ENCODE measurements at places on chromosomes 1 and 21.

DNA sequence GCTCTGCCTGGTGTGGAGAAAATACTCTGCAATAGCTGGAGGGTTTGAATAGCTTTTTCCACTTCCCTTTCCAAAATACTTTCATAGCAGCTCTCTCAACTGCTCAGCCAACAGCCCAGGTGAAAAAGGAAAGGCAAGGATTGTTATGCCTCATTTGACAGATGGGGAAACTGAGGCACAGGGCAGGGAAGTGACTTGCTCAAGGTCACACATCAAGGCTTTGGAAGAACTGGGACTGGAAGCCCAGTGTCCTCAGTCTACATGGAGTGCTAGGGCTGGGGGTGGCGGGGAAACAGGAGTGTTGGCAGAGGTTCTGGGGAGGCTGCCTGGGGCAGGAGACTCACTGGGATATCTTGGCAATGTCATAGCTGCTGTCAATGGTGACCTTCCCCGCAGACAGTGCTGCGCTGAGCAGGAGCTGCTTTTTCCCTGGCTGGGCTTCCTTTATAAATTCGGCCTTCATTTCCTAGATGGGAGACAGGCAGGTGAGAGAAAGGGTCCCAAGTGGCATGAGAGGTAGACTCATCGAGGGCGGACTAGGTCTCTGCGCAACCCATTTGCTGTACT lies 4.0 kb downstream of the CHI3L1 start:
- no peak for DNase-seq

DNA sequence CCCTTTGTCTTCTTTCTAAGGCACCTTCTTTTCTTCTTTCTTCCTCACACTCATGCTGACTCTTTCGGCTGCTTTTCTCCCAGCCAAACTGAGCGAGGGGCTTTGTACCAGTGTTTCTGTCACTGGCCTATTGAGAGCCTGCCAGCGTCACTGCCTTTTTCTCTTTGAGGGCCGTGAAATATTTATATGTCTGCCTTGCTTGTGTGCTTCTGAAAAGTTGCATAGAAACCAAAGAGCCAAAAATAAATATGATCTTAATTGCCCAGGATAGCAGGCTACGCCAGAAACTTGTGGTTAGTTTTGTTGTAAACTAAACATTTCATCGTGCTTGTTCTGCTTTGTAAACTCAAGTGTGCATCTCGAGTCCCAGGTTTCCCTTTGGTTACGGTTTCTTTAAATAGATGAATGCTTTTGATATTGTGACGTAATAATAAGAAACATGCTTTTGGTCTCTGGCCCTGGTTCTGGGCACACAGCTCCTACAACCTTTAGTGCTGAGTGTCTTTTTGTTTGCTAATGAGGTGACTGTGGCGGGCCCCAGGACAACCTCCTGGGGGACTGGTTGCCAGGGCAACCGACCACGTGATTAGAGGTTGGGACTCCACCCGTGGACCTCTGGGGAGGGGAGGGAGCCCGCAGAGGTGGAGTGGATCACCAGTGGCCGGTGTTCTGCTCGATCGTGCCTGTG lies 10.8 kb downstream of the SLC37A1 start:
- DNase-seq: no peak

DNA sequence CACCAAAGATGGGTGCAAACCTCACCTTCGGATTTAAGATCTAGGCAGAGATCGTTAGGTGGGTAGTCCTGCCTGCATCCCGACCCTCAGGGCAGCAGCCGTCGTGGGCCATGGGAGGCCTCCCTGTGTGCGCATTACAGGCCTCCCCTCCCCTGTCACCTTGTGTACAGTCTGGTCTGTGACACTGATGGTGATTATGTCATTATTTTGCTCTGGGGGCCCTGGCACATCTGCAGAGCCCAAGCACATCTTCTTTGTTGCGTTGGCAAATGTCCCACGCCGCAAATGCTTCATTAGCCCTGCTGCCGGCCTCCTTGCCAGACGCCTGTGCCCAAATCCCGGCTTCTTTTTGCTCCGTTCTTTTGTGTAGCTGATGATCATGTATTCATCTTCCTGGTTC lies 31.7 kb downstream of the PROX1 start:
- DNase-seq: peak; percentile 5

DNA sequence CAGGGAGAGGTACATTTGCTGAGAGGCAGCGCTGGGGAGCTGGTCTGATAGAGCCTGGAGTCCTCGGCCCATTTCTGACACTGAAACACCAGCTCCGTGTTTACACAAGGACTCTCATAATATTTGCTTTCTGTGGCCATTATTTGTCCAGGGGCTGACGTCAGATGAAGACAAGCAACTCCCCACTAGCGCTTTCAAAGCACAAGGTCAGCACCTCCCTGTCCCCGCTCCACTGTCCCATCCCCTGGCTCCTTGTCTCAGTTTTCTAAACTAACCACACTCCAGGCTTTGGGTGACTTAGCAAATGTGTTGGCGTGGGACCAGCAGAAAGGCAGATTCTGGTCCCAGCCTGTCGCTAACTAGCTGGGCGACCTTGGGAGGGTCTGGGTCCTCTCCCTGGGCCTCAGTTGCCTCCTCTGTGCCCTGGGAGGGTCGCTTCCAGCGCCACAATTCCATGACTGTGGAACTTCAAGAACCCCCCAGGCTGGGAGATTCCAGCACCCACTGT lies 37.4 kb upstream of the ZBTB40 start:
- DNase-seq: no peak

- DNase-seq: no peak
Measured at GRCh38 chr1:245085508-245086095, 69.2 kb upstream of the KIF26B start.

DNA sequence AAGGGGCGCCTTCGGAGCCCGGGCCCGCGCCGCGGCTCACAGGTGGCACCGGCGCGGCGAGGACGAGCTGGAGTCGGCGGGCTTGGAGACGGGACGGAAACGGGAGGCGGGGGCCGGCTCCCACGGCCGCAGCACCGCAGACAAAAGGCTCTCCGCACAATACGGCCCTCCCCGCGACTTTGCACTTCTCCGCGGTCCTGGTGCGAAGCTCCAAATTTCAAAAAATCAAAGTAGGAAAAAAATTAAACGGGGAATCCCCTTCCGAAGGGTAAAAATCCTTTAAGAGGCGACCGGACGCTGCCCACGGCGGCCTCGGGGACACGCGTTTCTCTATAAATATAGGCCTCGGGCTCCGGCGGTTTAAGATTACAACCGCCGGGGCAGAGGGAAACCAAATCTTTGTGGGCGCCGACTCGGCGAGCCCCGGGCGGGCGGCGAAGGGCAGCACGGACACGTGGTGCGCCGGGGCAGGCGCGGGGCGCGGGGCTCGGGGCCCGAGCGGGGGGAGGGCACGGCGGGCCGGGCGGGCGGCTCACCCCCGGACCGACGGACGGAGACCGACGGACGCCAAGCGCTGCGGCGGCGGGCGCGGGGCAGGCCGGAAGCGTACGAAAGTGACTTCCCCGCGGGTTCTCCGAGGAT lies 453 bp downstream of the PABPC4 start:
- DNase-seq: no peak

GRCh38 chr1:87045761-87046304 lies 131.4 kb downstream of the HS2ST1 start:
- no peak for DNase-seq

DNA sequence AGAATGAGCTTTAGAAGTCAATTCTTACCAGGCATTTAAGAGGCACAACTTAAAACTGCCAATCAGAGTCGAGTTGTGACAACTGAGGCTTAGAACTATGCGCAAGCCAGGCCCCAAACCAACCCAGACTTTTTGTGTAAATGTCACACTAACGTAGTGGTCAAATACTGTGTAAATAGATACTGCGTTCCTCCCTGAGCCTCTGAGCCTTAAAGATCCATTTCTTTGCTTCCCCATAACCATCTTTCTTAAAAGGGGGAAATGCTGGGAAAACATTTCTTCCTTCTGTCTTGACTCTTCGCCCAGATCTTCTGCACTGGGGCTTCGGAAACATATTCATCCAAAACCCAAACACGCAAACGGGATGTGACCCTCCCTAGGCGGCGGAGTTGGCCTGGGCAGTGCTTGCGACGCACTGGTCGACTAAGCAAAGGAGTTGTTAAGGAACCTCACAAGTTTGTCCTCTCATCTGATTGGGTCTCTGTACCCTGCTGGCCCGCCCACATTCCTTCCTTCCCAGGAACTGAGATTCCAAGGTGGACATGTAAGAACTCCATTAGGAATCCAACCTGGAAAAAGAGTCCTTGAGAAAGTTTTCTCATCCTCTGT lies 2.6 kb downstream of the ADAMTS5 start:
- no peak for DNase-seq

GRCh38 chr1:52454127-52454526 lies 49.7 kb downstream of the PRPF38A start:
- DNase-seq: no peak

GRCh38 chr1:65541161-65541560 lies 120.7 kb downstream of the LEPR start:
- no peak for DNase-seq

DNA sequence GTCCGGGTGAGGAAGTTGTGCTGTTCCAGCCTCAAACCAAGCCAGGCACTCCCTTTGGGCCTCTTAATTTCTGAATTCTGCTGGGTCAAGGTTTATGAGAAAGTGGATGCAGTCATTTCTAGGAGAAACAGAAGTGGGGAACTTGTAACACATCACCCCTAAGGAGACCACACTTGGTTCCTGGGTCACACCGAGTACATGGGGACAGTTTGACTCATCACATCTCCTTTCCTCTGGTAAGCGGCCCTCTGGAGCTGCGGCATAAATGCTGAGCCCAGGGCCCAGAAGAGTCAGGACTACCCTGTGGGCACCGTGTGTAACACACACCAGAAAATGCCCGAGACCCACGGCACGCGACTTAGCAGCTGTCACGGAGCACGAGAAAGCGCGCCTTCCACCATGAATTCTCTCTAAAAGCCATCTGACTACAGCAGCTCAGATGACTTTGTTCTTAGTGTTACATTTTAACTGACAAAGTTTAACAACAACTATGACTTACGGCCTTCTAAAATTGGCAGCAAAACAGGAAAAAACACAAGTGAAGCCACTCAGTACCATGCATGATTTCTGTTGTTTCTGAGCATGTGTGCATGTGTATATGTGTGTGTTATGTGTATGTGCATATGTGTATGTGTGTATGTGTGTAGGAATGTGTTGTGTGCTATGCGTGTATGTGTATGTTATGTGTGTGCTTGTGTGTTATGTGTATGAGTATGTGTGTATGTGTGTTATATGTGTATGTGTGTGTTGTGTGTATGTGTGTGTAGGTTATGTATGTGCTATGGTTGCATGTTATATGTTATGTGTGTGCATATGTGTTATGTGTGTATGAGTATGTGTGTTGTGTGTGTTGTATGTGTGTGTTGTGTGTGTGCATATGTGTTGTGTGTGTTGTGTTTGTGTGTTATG lies 50.8 kb downstream of the TOMM20 start:
- no peak for DNase-seq

- DNase-seq: no peak
Measured at GRCh38 chr1:94862718-94863117, 42.6 kb downstream of the SLC44A3 start.

GRCh38 chr1:28507247-28507645 lies 1.4 kb downstream of the RCC1 start:
- DNase-seq: no peak

- DNase-seq: no peak
Measured at GRCh38 chr1:33088119-33088906, 7.4 kb downstream of the AZIN2 start.

DNA sequence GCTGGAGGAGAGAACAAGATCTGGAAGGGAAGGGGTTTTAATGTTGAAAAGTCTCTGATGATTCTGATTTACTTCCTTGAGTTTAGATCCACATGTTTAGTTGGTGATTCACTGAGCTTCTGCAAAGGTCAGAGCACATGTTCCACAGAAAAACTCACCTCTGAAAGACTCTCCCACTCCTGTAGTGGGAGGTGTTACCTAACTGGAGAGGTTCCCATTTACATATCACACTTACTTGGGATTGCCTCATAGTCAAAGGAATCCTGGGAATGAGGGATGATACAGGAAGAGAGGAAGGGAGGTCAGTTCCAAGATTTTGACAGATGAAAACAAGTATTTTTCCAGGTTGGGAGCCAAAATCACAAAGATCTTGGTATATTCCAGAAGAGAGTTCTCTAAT lies 2.7 kb upstream of the NTNG1 start:
- DNase-seq: no peak

- DNase-seq: no peak
Measured at GRCh38 chr1:84726593-84727499, 36.6 kb upstream of the SSX2IP start.

- no peak for DNase-seq
Measured at GRCh38 chr21:36079671-36080070, 9.8 kb downstream of the CBR1 start.

DNA sequence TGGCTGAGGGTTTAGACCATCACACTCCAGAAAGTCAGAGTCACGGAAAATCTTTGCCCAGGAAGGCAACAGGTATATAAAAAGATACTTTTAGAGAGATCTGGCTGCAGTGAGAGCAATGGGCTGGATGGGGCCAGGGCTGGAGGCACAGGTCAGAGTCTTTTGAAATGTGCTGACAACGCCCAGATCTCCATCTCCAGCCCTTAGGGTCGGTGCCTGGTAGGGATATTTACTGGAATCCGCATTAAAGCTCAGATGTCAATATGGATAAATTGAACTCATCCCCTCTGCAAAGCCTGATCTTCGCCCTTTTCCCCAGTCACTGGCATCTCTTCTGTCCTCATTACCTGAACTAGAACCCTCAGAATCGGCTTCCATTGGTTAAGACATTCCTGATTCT lies 82.2 kb downstream of the BCAR3 start:
- no peak for DNase-seq
